ENCODE measurements at places on chromosomes 5 and 9.

GRCh38 chr5:1055896-1056610 is 47.5 kb downstream of the NKD2 start:
- no peaks in the 10 kb centered on the region for H3K36me3 ChIP-seq
- H3K4me1 ChIP-seq = no peaks in the 10 kb centered on the region
- H3K4me3 ChIP-seq = no peak overlapping the region

DNA sequence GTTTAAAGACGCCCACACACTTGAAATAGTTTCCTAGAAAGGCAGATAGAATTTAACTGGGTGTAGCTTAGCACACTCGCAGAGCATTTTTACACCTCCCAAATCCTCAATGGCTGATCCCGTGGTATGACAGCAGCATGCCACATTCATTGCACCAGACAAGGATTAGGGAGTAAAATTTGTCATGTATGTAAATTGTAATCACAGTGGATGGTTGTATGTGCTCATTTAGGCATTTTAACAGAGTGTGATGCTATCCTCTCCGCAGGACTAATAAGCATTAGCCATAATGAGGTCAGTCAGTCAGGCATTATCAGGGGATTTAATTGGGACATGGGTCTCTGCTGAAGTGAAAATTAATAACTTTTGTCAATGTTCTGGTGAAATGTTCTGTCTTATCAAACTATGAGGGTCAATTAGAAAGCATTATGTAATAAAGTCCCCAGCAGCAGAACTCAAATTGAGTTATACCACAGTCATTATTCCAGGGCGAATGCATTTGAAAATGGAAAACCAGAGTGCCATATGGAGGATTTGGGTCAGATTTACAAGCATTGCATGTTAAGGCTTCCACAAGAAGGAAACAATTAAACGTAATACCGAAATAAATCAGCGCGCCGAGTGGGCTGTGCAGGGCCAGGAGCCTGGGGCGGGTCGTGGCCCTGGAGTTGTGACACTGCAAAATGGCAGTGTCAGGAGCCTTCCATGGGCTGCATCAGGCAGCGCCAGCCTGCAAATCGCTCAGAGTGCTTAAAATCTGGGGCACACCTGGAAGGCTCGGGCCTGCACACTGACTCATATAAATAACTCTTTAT is 602.2 kb downstream of the BNC2 start:
- H3K4me1 ChIP-seq = no peaks in the 10 kb centered on the region
- H3K27me3 ChIP-seq = no peaks in the 10 kb centered on the region
- H3K27ac ChIP-seq = no peak overlapping the region
- no peaks in the 10 kb centered on the region for H3K36me3 ChIP-seq
- no peak for DNase-seq

- no peak overlapping the region for H3K4me3 ChIP-seq
- no peaks in the 10 kb centered on the region for H3K36me3 ChIP-seq
- H3K4me1 ChIP-seq = no peaks in the 10 kb centered on the region
- H3K27me3 ChIP-seq = peaks cover 33% of the 10 kb centered on the region
- no peak overlapping the region for H3K27ac ChIP-seq
Observed at GRCh38 chr9:126522612-126523356, 90.9 kb upstream of the LMX1B start.

DNA sequence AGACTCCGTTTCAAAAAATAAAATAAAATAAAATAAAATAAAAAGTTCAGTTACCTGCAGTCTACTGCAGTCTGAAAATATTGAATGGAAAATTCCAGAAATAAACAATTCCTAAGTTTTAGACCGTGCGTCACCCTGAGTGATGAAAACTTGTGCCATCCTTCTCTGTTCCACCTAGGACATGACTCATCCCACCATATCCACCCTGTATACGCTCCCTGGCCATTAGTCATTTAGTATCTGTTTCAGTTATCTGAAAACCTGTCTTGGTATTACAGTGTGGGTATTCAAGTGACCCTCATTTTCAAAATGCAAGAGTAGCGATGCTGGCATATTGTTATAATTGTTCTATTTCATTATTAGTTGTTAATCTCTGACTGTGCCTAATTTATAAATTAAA is 51.8 kb upstream of the TEX48 start:
- H3K36me3 ChIP-seq = no peaks in the 10 kb centered on the region
- no peaks in the 10 kb centered on the region for H3K27me3 ChIP-seq
- H3K4me3 ChIP-seq = no peak overlapping the region
- H3K4me1 ChIP-seq = peaks cover 30% of the 10 kb centered on the region
- H3K27ac ChIP-seq = peak overlapping the region; percentile 93

DNA sequence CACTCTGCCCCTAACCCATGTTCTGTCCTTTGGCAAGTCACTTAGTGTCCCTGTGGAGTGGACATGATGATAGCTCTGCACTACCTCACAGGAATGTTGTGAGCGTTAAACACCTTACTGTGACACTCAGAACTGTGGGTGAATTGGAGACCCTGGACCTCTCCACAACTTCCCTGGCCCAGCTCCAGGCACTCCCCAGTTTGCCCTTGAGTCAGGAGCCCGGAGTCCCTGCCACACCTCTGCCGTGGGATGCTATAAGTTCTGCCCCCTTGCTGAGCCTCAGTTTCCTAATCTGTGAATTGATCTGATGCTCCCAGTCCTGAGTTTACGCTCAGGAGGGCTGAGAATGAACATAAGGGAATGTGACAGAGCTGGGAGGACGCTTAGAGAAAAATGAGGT is 34.4 kb downstream of the GSN start:
- H3K27me3 ChIP-seq = no peaks in the 10 kb centered on the region
- H3K36me3 ChIP-seq = peaks cover 11% of the 10 kb centered on the region
- no peak overlapping the region for H3K4me3 ChIP-seq
- H3K27ac ChIP-seq = no peak overlapping the region
- DNase-seq = no peak
- peaks cover 7% of the 10 kb centered on the region for H3K4me1 ChIP-seq

- H3K4me1 ChIP-seq = no peaks in the 10 kb centered on the region
- H3K27me3 ChIP-seq = peaks cover 4% of the 10 kb centered on the region
- H3K36me3 ChIP-seq = no peaks in the 10 kb centered on the region
- H3K4me3 ChIP-seq = no peak overlapping the region
- no peak for DNase-seq
- no peak overlapping the region for H3K27ac ChIP-seq
Observed at GRCh38 chr5:173643964-173644363, 27.5 kb upstream of the BOD1 start.

- H3K27ac ChIP-seq = no peak overlapping the region
- no peak for DNase-seq
- H3K4me1 ChIP-seq = no peaks in the 10 kb centered on the region
- no peaks in the 10 kb centered on the region for H3K36me3 ChIP-seq
- H3K27me3 ChIP-seq = no peaks in the 10 kb centered on the region
- no peak overlapping the region for H3K4me3 ChIP-seq
Observed at GRCh38 chr5:103901885-103902284, 339.3 kb upstream of the NUDT12 start.

- no peak overlapping the region for H3K4me3 ChIP-seq
- no peak overlapping the region for H3K27ac ChIP-seq
- no peaks in the 10 kb centered on the region for H3K4me1 ChIP-seq
- no peaks in the 10 kb centered on the region for H3K27me3 ChIP-seq
- no peak for DNase-seq
- no peaks in the 10 kb centered on the region for H3K36me3 ChIP-seq
Observed at GRCh38 chr5:159947708-159948358, 31.6 kb downstream of the ADRA1B start.

DNA sequence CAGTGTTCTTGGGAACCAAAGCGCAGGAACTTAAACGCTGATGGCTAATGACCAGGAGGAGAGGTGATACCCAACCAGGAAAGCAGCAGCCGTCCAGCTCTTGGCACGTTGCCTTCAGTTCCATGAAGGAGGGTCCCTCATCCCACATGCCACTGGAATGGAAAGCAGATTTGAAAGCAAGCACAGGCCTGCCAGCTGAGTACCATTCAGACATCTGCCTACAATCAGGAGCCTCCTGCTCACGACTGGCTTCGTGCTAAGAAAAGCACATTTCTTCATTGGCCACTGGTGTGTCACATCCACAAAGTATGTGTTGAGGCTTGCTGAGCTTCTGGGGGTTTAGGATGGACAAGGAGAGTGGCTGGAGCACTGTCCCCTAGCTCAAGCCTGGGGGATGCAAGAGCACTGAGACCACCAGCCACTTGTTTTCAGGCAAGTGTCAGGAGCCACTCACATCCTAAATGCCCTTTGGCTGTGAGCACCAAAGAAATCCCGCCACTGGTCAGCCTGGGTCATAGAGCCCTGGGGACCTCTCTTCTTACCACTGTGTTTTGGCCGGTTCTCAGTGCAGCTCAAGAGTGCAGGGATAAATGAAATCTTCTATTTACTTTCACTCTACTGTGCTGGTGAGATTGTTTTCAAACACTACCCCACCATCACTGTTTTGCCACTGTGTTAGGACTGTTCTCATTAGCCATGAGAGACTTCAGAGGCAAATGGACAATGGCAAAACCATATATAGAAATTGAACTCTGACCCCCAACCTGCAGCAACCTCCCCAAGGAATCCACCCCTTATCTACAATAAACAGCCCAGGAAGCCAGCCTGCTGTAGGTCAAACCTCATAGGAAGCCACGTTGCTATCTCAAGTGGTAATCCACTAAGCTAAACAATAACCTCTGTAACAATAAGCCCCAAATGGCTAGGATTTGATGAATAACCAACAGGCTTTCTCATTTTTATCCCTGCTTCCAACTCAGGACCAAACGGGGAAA is 58.3 kb downstream of the MTX3 start:
- no peak overlapping the region for H3K27ac ChIP-seq
- H3K27me3 ChIP-seq = no peaks in the 10 kb centered on the region
- DNase-seq = no peak
- no peaks in the 10 kb centered on the region for H3K36me3 ChIP-seq
- peaks cover 21% of the 10 kb centered on the region for H3K4me1 ChIP-seq

GRCh38 chr9:33225319-33226147 is 14.4 kb upstream of the SPINK4 start:
- H3K27me3 ChIP-seq = no peaks in the 10 kb centered on the region
- H3K27ac ChIP-seq = peak overlapping the region; percentile 48
- H3K36me3 ChIP-seq = no peaks in the 10 kb centered on the region
- H3K4me1 ChIP-seq = peaks cover 52% of the 10 kb centered on the region

DNA sequence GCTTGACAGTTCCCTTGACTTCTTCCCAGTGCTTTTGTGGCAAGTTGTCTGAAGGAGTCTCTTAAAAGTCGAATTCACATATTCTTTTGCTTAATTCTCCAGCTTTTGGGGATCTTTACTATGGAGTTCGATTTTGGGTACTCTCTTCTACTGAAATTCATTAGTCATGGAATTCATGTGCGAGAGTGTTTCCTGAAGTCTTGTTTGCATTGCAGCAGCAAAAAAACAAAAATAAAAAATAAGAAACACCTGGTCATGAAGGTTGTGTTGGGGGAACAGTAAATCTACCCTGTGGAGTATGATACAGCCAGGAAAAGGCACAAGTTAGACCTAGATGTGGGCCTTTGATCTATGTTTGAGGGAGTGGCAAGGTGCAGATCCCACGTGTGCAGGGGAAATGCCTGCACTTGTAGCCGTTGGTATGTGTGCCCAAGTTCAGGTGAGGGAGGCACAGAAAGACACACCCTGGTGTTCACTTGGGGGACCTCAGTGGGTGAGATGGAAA is 55.2 kb downstream of the CFAP77 start:
- H3K27me3 ChIP-seq = peaks cover 18% of the 10 kb centered on the region
- no peak overlapping the region for H3K27ac ChIP-seq
- no peaks in the 10 kb centered on the region for H3K36me3 ChIP-seq
- no peak overlapping the region for H3K4me3 ChIP-seq

DNA sequence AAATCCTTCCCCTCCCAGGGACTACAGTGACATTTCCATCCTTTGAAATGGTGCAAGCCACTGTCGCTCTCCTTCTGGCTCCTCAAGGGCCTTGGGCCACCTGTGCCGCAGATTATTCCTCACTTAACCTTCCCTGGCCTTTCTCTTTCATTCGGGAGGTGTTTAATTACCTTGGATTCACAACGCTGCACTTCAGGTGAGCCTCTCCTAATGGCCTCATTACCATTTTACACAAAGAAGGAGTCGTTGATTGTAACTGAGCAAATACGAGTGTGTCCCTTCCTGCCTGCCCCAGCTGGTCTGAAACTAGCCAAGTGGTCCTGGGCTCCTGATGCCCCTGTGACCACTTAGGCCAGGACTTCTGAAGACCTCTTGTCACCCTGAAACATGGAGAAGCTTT is 205.0 kb downstream of the CRB2 start:
- DNase-seq = no peak
- no peaks in the 10 kb centered on the region for H3K27me3 ChIP-seq
- H3K36me3 ChIP-seq = peaks cover under 1% of the 10 kb centered on the region
- H3K27ac ChIP-seq = no peak overlapping the region

DNA sequence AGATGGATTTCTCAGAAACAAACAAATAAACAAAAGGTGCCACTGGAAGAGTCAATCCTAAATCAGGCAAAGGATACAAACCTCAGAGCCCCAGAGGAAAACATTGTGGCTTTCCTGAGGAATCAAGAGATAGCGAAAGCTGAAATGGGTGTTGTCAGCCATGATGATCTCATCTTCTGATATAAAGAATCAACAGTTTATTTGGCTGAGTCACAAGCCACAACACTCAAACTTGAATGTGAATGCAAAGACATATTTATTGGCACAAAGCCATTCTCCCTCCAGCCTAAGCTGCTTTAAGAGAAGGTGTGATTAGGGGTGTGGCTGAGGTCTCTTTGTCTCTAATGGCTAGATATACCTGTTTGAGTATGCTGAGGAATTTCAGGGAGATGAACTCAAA is 73.3 kb upstream of the NREP start:
- peak overlapping the region; percentile 85 for H3K27ac ChIP-seq
- H3K36me3 ChIP-seq = no peaks in the 10 kb centered on the region
- peaks cover 26% of the 10 kb centered on the region for H3K4me1 ChIP-seq
- no peak overlapping the region for H3K4me3 ChIP-seq
- H3K27me3 ChIP-seq = peaks cover 13% of the 10 kb centered on the region

GRCh38 chr5:95446560-95447221 is 55.5 kb downstream of the FAM81B start:
- no peak for DNase-seq
- H3K4me3 ChIP-seq = no peak overlapping the region
- H3K36me3 ChIP-seq = no peaks in the 10 kb centered on the region
- peaks cover 18% of the 10 kb centered on the region for H3K4me1 ChIP-seq
- peak overlapping the region; percentile 3 for H3K27ac ChIP-seq

- no peak overlapping the region for H3K27ac ChIP-seq
- no peaks in the 10 kb centered on the region for H3K27me3 ChIP-seq
- no peak overlapping the region for H3K4me3 ChIP-seq
- H3K4me1 ChIP-seq = peaks cover 11% of the 10 kb centered on the region
Observed at GRCh38 chr9:35609001-35609819, 4.1 kb downstream of the TESK1 start.

DNA sequence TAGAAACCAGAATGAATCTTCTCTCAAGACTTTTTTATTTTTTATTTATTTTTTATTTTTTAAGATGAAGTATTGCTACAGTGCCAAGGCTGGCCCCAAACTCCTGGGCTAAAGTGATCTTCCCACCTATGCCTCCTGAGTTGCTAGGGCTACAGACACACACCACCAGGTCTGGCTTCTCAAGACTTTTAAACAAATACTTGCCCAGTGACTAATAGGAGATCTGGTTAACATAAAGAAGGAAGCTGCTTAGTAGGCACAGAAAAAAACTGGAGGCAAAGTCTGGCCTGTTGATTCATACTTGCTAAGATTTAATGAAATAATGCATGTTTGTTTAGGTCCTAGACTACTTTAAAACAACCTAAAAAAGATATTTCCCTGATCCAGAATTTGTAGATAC is 43.8 kb downstream of the SLC38A9 start:
- no peaks in the 10 kb centered on the region for H3K27me3 ChIP-seq
- no peak overlapping the region for H3K4me3 ChIP-seq
- H3K36me3 ChIP-seq = peaks cover 3% of the 10 kb centered on the region
- peak overlapping the region; percentile 12 for H3K27ac ChIP-seq
